ENCODE measurements at places on chromosomes 16 and 17.

GRCh38 chr16:66899945-66900710 is 18.6 kb downstream of the CDH16 start:
- peak; percentile 56 for DNase-seq

DNA sequence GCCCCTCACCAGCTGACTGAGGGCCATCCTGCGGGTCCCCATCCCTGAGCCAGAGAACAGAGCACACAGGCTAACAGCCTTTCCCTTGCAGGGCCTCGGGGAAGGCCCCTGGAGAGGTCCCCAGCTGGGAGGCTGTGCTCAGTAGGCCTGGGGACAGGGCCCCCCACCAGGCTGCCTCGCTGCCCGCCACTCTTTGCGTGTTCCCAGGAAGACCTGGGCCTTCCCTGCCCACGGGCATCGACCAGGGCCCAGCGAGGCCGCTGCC is 785 bp downstream of the HID1 start:
- DNase-seq = no peak

- DNase-seq = no peak
Measured at GRCh38 chr17:8823279-8823678, 24.1 kb upstream of the MFSD6L start.

- DNase-seq = no peak
Measured at GRCh38 chr16:66154801-66155200, 211.7 kb upstream of the CDH5 start.

DNA sequence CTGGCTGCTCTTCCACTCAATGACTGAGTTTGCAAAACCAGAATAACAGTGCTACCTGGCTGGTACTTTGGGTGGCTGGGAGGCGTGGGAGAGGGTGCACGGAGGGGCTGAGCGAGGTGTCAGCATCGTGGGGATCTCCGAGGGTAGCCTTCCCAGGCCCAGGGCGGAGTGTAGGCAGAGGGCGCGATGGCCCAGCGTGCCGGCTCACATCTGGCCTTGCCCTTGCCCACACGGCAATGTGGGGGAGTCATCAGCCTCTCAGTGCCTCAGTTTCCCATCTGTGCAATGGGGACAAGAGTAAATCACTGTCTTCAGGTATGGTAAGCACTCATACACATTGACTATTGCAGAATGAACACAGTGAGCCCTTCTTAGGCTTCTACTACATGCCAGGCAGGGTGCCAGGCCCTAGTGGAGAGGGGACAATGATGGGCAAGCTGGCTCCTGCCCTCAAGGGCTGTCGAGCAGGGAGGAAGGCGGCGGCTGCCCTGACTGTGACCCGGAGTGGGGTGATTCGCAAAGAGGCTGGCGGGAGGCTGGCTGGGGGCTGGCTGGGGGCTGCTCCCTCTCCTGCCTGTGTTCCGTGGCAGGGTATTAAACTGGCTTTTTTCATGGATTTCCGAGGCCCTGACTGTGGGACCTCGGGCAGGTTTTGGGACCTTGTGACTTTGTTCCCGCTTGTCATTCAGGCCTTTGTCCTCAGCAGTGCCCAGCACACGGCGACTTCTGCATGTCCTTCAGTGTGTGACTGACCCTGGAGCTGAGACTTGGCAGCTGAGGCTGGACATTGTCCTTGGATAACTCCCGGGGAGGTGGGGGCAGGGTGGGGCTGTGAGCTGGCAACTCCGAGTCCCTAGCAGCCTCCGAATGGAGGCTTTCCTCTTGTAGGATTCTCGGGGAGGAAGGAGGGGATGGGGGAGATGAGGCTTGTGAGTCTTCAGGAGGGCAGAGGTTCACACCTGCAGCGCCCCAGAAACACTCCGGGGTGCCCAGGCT is 243.1 kb downstream of the SEC14L1 start:
- peak; percentile 34 for DNase-seq

- DNase-seq = peak; percentile 56
Measured at GRCh38 chr17:81396722-81397313, 1.6 kb downstream of the BAHCC1 start.

DNA sequence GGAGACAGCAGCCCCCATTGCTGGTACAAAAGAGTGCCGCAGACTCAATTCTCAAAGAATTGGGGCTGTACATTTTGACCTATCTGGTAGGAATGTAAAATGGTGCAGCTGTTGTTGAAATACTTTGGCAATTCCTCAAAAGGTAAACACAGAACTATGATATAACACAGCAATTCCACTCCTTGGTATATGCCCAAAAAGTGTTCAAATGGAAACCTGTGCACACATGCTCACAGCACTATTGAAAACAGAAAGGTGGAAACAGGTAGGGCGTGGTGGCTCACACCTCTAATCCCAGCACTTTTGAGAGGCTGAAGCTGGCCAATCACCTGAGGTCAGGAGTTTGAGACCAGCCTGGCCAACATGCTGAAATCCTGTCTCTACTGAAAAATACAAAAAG is 34.7 kb downstream of the ANKRD11 start:
- no peak for DNase-seq

- no peak for DNase-seq
Measured at GRCh38 chr16:59067205-59067604, 333.1 kb upstream of the GOT2 start.

DNA sequence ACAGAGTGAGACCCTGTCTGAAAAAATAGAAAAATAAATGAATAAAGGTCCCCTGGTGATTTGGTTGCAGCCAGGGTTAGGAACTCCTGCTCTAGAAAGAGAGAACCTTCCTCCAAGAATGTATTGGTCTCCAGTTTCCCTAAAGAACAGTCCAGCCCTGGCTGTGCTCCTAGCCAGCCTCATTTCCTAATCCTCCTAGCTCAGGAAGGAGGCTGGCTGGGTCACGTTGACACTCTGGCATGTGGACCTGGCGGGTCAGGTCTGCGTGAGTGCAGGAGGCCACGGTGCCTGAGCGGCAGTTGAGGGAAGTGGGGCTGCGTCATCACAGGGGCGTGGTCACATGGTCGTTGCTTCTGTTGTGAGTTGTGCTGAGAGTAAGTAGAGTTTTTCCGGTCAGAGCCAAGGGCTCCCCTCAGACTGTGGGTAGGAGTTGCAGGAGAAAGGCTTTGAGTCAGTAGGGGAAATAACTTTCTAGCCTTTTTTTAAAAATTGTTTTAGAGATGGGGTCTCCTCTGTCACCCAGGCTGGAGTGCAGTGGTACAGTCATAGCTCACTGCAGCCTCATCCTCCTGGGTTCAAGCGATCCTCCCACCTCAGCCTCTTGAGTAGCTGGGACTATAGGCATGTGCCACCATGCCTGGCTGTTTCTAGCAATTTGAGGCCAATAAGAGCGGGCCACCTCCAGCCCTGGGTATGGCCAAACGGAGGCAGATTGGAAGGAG is 194.0 kb upstream of the CIBAR2 start:
- no peak for DNase-seq

Data from NCI-H1092 (cell line).